ENCODE measurements at places on chromosomes 3 and 15. TPM values are rescaled to one million over a fixed set of nuclear protein-coding genes. Genes with fewer than 3 reads are reported as not detected.

ADIPOQ gene
- not detected for total RNA-seq

DLEC1 gene
- total RNA-seq = 0.17 TPM

TWF2 gene
- 67.8 TPM for total RNA-seq

NDN gene
- total RNA-seq = 23.2 TPM

CGNL1 gene
- 0.07 TPM for total RNA-seq

IRAK2 gene
- 11.2 TPM for total RNA-seq

PGBD4 gene
- total RNA-seq = 2.1 TPM
